EH (cell line): ENCODE measurements at places on chromosomes 2 and 18.

DNA sequence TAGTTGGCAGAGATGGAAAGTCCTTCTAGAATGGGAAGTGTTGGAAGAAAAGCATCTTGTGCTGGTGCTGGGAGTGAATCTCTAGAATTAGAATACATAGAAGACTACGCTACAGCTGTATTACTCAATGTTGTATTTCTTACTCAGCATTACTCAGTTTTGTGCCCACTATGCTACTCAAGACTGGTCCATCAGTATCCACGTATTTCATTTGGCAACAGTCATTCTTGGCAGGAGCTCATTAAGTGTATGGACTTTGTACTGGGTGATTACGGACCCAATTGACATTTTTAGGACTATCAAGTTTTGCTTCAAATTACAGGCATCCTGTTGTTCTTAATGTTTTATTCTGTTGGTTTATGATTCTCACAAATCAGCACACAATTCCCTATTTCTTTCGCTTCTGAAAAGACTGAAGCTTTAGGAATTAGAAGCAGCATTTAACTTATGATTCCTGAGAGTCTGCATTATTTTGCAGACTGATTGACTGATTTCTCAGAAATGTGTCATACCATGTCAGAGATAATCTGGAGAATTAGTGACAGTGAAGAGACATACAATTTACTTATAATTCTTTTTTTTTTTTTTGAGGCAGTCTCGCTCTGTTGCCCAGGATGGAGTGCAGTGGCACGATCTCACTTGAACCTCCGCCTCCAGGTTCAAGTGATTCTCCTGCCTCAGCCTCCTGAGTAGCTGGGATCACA is 136.9 kb downstream of the MYO3B start:
- DNase-seq: no peak

DNA sequence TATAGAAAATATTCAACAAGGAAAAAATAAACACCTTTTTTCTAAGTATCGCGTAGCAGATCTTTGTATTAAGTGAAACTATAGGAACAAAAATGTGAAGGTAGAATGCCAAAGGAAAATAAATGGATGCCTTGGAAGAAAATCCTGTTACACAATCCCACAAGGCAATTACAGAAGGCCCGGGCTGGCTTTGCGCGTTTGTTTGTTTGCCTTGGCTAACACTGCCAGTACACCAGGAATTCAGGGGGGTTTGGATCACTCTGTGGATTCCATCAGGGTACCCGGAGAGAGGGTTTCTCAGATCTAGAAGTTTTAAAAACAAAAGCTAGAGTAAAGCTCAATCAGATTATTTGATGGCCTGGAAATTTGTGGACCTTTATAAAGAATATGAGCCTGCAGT is 478.3 kb downstream of the FBXO15 start:
- peak; percentile 81 for DNase-seq

- DNase-seq: peak; percentile 39
Observed at GRCh38 chr2:98911376-98912154, 24.5 kb downstream of the CRACDL start.

GRCh38 chr2:212712466-212712865 is 173.9 kb upstream of the ERBB4 start:
- peak; percentile 4 for DNase-seq

DNA sequence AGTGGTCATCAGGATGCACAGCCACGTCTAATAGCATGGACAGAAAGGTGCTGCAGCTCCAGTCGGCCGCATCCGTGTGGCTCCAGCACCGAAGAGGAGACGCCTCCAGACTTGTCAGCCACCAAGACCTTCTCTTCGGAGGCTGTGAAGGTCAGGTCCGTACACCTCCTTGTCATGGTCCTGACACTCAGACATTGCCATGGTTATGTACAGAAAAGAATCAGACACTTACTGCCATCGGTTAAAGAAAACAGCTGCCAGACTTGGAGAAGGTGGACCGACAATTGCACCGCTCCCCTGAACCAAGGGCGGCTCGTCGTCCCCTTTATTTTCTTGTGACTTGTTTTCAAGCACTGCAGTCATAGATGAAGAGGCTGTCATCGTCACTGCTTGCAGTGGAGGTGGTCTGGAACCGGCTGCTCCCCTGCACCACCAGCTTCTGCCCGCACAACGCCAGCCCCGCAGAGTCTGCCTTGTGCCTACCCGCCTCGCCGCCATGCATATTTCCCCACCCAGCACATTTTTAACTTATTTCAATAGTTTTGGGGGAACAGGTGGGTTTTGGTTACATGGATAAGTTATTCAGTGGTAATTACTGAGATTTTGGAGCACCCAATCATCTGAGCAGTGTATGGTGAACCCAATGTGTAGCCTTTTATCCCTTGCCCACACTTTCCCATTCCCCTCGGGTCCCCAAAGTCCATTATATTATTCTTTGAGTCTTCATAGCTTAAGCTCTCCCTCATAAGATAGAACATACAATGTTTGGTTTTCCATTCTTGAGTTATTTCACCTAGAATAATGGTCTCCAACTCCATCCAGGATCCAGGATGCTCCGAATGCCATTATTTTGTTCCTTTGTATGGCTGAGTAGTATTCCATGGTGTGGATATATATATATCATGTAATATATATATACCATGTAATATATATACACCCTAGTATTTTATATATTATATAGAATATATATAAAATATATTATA is 18.1 kb downstream of the FBXO48 start:
- no peak for DNase-seq

DNA sequence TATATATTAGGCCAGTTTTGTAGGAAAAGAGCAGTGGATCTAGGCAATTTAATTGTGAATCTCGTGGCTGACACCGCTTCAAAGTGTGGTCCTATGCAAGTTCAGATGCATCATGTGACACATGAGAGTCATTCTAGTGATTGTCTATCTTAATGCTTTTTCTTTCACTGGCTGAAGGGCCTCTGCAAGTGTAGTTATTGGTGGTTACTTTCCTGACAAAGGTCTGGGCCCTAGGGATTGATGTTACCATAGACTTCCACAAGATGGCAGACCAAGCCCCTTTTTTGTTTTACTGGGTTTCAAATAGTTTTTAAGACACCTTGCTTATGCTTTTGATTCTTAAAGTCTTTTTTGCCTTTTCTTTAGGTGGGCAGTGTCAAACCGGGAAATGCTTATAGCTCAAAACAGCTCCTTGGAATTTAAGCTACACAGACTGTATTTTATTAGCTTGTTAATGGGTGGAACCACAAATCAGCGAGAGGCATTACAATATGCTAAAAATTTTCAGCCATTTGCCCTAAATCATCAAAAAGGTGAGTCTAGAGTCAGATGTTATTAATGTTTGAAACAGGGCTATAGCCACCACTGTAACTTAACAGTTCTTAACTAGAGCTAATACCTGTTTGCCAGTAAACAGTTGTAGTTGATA is 25.9 kb downstream of the CD8A start:
- peak; percentile 51 for DNase-seq

GRCh38 chr2:215149060-215149459 is 10.6 kb upstream of the ABCA12 start:
- no peak for DNase-seq

GRCh38 chr2:178514664-178515063 is 34.4 kb downstream of the PLEKHA3 start:
- DNase-seq: peak; percentile 61

- DNase-seq: peak; percentile 52
Observed at GRCh38 chr2:68925295-68925896, 27.3 kb downstream of the GKN2 start.

- no peak for DNase-seq
Observed at GRCh38 chr2:1978706-1979105, 234.4 kb upstream of the PXDN start.

GRCh38 chr2:167820488-167820887 is 426.9 kb downstream of the STK39 start:
- no peak for DNase-seq

GRCh38 chr2:73642338-73643018 is at the start of gene NAT8:
Gene NAT8 (minus strand): TSS chr2:73642422. CDS start chr2:73641628, 794 bp downstream.
- DNase-seq: no peak

GRCh38 chr18:4017480-4017879 is 437.6 kb downstream of the DLGAP1 start:
- DNase-seq: no peak

- no peak for DNase-seq
Observed at GRCh38 chr2:235051436-235052260, 99.8 kb downstream of the SH3BP4 start.

GRCh38 chr18:24877066-24877465 is 416.6 kb downstream of the HRH4 start:
- DNase-seq: no peak

DNA sequence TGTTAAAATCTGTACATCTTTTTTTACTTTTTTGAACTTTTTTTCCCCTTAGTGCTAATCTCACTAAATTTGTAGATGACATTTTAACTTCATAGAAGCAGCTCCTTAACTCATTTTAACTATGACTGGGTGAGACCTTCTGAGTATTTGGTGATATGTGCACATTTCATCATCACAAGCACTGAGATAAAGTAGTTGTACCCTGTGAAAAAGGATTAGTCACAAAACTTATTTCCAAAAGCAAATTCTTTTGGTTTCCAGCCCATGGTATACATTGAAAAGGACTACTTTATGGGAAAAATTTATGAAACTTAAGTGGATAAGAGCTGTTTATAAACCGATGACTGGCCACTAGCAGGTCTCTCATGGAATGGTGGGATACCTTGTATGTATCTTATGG is 581.5 kb downstream of the PLCL1 start:
- DNase-seq: peak; percentile 53

DNA sequence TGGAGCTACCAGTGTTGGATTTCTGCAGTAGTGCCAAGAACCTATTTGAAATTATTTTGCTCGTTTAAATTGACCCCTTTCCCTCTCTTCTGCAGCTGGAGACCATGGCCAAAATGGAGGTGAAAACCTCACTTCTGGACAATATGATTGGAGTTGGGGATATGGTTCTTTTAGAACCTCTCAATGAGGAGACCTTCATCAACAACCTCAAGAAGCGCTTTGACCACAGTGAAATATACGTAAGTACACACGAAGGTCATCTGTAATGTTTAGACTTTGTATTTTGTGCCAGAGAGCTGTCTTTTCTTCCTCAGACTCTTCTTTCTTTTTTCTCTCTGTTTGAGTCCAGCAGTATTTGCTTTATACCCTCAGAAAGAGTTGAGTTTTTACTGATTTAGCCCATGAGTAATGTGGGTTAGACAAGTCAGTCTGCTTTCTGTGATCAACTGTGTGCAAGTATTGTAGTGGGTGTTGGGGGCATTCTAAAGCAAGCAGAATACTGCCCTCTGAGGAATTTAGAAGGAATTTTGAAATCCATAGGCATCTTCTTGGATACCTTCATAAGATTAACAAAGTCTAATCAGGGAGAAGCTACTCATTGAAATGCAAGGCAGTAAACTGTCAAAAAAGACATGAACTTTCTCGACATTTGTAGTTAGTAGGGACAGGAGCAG is 31.7 kb downstream of the MYO1B start:
- DNase-seq: peak; percentile 50

- DNase-seq: peak; percentile 47
Observed at GRCh38 chr18:63879709-63880108, 7.8 kb upstream of the SERPINB2 start.

- DNase-seq: no peak
Observed at GRCh38 chr2:207243601-207244000, 77.9 kb upstream of the KLF7 start.

DNA sequence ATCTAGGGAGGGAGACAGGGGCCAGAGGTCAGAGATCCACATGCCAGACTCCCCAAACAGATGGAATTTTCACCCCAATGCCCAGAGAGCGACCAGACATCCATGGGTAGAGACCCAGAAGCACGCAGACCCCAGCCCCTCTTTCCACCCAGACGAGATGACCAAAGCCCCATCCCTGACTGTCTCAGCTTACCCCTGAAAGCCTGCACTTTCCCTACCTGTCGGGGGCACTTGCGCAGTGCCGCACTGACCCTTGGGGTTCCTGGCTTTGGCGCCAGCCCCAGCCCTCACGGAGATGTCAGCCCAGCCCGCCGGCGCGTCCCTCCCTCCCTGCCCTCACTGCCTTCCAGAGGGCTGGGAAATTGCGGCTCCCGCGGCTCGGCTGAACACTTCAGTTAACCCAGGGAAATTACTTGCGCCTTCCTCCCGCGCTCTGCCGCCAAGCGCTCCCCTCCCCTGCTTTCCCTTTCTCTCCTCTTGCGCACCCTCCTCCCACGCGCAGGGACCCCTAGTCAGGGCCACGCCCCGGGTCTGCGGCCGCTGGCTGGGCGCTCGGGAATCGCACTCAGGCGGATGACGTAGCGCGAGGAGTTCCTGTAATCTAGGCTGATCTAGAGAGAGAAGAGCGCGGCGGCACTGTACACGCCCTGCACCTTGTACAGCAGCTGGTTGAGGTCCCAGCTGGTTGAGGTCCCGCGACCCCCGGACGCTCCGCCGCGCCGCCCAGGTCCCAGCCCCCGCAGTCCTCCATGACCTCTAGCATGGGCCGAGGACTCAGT is 12.0 kb downstream of the ALPG start:
- DNase-seq: peak; percentile 21

GRCh38 chr2:10204326-10205161 is 82.0 kb downstream of the RRM2 start:
- peak; percentile 52 for DNase-seq

DNA sequence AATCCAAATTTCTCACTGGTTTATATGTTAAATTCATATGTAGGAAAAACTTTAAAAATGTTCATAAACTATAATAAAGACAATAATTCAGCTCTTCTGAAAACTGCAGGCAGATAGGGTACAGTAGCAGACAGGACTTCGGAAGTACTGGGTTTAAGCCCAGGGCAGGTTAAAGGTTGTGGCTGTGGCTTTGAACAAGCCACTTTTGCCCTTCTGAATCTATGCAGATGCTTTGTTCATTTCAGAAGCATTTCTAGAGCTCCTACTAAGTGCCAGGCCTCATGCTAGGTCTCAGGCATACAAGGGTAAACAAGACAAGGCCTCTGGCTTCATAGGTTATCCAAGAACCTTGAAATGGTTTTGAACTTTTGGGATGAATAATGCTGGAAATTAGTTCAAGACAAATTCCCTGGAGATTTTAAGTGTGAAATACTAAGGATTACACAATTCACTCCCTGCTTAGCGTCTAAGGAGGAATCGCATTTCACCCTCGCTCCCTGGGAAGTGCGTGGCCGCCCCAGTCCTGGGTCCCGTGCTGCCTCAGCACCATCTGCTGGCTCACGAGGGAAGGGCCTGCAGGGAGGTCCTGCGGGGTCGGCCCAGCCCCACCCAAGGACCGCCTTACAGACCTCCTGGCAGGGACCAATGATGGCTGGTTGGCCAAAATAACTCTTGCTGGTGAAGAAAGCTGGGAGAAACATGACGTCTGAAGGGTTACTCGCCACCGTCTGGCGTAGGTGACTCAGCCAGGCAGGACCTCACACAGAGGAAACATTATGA is 67.7 kb upstream of the L3MBTL4 start:
- DNase-seq: peak; percentile 50

DNA sequence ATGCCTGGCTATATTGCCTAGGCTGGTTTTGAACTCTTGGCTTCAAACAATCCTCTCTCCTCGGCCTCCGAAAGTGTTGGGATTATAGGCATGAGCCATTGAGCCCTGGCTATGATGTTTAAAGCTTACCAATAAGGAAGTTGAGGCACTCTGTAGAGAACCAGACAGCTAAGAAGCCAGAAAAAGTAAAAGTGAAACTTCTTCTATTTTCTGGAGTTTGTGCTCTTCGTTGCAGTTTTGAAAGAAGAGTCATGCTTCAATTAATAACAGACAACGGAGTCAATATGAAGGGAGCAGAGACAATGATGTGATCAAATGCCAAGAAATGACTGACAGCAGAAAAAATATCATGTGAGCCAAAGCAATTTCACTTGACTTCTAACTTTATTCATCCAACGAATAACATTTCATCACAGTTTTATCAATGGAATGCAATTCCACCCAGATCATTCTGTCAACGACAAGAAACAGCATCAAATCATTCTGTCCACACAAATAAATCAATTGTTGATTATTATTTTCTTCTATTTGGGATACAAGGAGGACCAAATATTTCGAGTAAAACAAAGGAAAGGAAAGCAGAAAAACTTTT is 175.5 kb upstream of the CELF4 start:
- no peak for DNase-seq

- no peak for DNase-seq
Observed at GRCh38 chr2:173008786-173009185, 66.9 kb upstream of the MAP3K20 start.
